T-helper 17 cell (primary cell): ENCODE measurements at places on chromosomes 7 and 10.
A peak's percentile ranks its signal among the peaks of the same experiment; 100 is the strongest.

DNA sequence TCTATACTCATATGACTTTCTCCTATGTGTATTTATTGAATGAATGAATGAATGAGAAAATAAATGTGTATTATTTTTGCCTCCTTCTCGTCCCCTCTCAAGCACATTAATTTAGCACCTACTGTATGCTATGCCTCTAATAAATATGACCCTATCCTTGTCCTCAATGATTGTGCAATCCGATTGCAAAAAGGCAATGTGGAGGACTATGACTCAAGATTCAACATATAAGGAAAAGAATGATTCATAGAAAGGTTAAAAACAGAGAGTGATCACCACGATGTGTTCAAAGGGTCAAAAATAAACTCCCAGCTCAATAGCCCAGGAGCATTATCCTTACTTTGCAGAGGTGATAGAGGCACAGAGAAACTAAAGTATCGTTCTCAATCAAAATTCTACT is 322.8 kb upstream of the SORCS1 start:
- H3K4me1 ChIP-seq, result no peaks in the 10 kb centered on the region
- no peaks in the 10 kb centered on the region for H3K27me3 ChIP-seq
- no peak overlapping the region for H3K4me3 ChIP-seq
- no peak for DNase-seq

- H3K27me3 ChIP-seq, result no peaks in the 10 kb centered on the region
- no peak for DNase-seq
- H3K27ac ChIP-seq, result no peak overlapping the region
- no peaks in the 10 kb centered on the region for H3K4me1 ChIP-seq
- peaks cover 8% of the 10 kb centered on the region for H3K36me3 ChIP-seq
- no peak overlapping the region for H3K4me3 ChIP-seq
Measured at GRCh38 chr7:5345171-5345570, 62.4 kb downstream of the SLC29A4 start.

GRCh38 chr7:103985565-103986126 is 3.8 kb downstream of the RELN start:
- H3K4me1 ChIP-seq, result peaks cover 6% of the 10 kb centered on the region
- no peaks in the 10 kb centered on the region for H3K36me3 ChIP-seq
- peaks cover 42% of the 10 kb centered on the region for H3K27me3 ChIP-seq
- no peak for DNase-seq
- no peak overlapping the region for H3K4me3 ChIP-seq

DNA sequence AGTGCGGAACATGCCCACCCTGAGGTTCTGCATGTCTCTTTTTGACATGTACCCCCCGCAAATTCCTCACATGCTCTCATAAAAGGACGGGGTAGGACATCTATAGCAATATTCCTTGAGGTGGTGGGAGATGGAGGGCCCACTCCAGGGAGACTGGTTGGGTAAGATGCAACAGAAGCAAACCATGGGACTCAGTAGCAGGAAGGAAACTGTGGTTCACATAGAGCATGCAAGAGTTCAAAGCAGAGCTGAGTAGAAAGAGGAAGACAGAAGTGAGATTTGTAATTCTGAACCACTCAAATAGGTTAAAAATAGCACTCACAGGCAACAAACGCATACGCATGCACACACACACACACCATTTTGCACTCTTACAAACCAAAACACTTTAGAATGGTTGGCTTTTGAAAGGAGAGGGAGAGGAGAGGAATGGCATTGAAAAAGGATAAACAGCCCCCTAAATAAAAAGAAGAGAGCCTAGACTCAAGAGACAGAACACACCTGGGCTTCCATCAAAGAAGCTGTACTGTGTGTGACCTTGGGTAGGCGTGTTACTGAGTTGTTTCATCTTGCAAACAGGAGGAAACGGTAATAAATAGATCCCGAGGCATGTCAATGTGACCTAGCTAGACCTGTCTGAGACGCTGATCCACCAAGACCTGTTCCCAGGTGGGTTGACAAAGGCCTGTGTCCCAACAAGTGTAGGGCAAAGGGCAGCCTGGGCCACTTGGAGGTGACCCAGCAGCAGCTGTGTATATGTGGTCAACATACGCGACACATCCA is 77.6 kb upstream of the LRRC4 start:
- peaks cover 40% of the 10 kb centered on the region for H3K4me1 ChIP-seq
- H3K36me3 ChIP-seq, result no peaks in the 10 kb centered on the region
- no peak for DNase-seq
- no peaks in the 10 kb centered on the region for H3K27me3 ChIP-seq

- peak overlapping the region; percentile 86 for H3K27ac ChIP-seq
- DNase-seq, result no peak
- H3K27me3 ChIP-seq, result no peaks in the 10 kb centered on the region
- H3K36me3 ChIP-seq, result peaks cover 3% of the 10 kb centered on the region
- H3K4me3 ChIP-seq, result no peak overlapping the region
Measured at GRCh38 chr10:17216217-17216900, 11.7 kb upstream of the VIM start.

DNA sequence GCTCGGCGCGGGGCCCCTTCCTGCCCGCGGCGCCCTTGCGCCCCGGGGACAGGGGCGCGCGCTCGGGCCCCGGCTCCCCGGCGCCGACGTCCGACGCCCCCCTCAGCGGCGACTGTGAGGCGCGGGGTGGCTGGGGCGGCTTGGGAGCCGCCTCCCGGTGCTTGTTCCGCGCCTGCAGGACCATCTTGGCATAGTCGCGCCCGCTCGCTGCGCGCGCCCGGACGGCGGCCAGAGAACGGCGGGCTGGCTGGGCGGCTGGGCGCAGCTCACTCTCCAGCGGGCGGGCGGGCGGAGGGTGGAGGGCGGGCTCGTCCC is at the start of gene DPY19L1:
TSS of gene DPY19L1 (minus strand) at position 275 of the 315 bp plus-strand sequence. CDS start at position 184, 91 bp downstream.
- H3K4me1 ChIP-seq, result peaks cover 30% of the 10 kb centered on the region
- DNase-seq, result no peak
- H3K4me3 ChIP-seq, result peak within 1 kb of the TSS; percentile 97
- H3K27ac ChIP-seq, result peak within 1 kb of the TSS; percentile 97

DNA sequence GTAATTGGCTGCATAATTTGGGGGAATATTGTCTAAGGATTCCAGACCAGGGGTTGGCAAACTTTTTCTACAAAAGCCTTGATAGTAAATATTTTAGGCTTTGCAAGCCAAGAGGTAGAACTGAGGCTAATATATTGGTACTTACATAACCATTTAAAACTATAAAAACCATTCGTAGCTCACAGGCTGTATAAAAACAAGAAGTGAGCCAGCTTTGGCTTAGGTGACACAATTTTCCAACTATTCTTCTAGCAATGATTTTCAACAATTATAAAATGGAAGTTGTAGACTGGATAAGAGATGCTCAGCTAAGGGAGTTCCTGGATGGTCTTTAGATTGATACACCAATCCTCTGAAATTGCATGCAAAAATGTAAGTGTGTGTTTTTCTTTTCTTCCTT is 1.4 kb downstream of the GPR141 start:
- H3K4me3 ChIP-seq, result no peak overlapping the region
- no peak for DNase-seq
- H3K27me3 ChIP-seq, result peaks cover 30% of the 10 kb centered on the region
- no peak overlapping the region for H3K27ac ChIP-seq
- H3K4me1 ChIP-seq, result peaks cover 3% of the 10 kb centered on the region

GRCh38 chr10:84267503-84268126 is 22.8 kb downstream of the RGR start:
- H3K4me1 ChIP-seq, result peaks cover 19% of the 10 kb centered on the region
- peak; percentile 65 for DNase-seq
- H3K27ac ChIP-seq, result peak overlapping the region; percentile 24
- peak overlapping the region; percentile 19 for H3K4me3 ChIP-seq
